Putamen (tissue), 1 donor: ENCODE measurements at places on chromosomes 16 and 17.
A peak's percentile ranks its signal among the peaks of the same experiment; 100 is the strongest.

DNA sequence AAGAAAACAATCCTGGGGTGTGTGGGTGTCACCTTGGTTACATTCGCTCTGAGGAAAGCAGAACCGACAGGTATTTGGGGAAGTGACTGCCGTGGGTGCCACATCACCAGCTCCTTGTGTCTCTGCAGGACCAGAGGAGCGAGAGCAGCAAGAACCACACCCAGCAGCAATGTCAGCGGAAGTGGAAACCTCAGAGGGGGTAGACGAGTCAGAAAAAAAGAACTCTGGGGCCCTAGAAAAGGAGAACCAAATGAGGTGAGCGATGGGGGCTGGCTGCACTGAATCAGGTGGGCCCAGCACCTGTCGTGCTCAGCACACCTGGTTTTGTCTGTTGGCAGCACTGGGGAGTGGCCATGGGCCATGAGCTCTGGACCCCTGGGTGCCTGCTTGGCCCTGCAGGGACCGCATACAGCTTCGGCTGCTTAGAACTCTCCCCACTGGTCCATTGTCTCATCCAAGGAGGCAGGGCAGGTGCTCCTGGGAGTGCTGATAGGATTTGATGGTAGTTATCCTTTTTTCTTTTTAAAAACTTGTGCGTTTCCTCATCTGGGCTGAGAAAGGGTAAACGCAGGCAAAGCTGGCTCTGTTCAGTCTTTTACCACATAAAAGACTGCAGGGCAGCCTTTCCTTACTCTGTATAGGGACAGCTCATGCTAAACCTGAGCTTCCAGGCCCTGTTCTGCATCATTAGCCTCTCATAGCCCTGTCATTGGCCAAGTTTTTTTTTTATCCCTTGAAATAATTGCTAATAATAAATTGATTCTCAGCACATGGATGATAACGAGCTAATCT, 29.4 kb downstream of the HMOX2 start:
- peak; percentile 82 for DNase-seq

DNA sequence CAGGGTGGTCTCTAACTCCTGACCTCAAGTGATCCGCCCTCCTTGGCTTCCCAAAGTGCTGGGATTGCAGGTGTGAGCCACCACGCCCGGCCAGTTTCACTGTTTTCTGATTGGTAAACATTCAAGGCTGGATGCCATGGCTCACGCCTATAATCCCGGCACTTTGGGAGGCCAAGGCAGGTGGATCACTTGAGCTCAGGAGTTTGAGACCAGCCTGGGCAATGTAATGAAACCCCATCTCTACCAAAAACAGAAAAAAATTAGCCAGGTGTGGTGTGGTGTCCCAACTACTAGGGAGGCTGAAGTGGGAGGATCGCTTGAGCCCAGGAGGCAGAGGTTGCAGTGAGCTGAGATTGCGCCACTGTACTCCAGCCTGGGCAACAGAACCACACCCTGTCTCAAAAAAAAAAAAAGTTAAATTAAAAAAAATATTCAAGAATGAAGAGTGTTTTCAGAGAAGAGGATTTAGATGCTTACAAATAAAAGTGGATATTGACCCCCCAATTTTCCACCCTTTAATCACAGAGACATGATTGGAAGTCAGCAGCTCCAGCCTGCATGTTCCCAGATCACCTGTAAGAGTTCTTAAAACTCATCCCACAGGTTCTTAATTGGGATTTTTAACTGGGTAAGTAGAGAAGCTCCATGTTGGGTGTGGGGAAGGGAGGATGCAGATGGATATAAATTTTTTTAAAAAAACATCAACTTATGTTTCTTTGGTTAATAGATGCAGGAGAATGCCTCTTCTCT, 23.8 kb downstream of the HLF start:
- DNase-seq = no peak

- no peak for DNase-seq
Observed at GRCh38 chr17:76532072-76532651, 5.3 kb downstream of the CYGB start.

GRCh38 chr16:27483624-27484023, 66.1 kb downstream of the GTF3C1 start:
- DNase-seq = no peak

DNA sequence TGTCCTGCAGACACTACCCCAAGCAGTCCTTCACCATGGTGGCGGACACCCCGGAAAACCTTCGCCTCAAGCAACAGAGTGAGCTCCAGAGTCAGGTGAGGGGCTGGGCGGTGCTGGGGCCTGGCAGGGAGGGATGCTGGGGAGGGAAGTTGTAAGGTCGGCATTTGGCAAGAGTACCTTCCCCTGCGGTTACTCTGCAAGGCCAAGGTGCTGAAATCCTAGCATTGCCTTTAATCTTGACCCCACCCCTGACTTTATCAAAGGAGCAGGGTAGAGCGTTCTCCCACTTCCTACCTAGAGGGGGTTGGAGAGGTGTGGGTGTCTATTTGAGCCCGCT, 20.5 kb downstream of the LASP1 start:
- no peak for DNase-seq

GRCh38 chr16:88045820-88046303, 94.6 kb downstream of the BANP start:
- no peak for DNase-seq

DNA sequence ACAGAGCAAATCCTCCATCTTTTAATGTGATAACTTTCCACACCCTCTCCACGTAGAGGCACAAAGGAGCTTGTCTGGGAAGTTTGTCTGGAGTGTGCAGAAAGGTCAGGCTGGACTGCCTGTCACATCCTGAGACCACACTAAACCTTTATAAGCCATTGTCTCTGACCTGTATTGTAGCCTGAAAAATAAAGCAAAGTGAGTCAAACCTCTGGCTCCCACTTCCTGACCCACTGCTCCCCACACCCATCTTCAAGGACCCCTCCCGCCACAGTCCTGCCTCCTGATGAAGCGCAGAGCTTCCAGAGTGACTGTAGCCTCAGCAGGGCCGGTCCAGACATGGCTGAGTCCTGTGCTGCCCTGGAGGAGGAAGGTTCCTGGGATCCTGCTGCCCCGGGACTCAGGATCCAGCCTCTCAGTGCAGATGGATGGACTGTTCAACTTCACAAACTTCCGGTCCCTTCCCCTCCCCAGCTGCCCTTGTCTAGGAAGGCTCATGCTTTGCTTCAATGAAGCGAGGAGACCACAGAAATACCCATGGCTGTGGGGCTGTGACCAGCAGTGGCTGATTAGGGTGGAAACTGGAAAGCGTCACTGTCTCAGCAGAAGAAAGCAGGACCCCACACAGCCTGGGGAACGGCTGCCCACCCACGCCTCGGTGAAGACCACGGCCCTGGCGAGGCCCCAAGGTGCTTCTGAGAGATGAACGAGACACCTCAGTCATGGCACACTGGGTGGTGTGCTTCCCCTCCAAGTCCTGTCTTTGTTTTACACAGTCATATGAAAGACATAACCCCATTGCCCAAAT, 30.9 kb upstream of the CLEC18B start:
- no peak for DNase-seq

DNA sequence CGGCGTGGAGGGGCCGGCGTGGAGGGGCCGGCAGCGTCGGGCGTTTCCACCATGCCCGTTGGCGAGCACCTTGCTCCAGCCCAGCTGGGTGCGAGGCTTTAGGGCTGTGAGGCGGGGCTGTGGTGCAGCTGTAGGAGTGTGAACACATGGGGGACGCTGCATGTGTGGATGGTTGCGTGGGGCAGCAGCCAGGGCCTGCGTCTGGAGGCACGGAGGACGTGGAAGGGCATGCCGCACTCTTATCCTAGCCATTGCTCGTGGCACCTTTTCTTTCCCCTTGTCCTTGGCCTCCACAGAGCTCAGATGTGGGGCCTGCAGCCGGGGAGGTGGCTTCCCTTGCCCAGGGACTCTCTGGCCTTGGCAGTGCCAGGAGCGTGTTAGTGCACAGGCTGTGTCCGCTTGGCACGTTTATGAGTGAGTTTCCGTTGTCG, 47.8 kb downstream of the PDPK1 start:
- no peak for DNase-seq

- DNase-seq = no peak
Observed at GRCh38 chr16:4454623-4455022, 19.8 kb downstream of the NMRAL1 start.
